ENCODE measurements at places on chromosomes 1 and 21.

- DNase-seq, result no peak
Observed at GRCh38 chr1:8754993-8755392, 62.4 kb downstream of the RERE start.

DNA sequence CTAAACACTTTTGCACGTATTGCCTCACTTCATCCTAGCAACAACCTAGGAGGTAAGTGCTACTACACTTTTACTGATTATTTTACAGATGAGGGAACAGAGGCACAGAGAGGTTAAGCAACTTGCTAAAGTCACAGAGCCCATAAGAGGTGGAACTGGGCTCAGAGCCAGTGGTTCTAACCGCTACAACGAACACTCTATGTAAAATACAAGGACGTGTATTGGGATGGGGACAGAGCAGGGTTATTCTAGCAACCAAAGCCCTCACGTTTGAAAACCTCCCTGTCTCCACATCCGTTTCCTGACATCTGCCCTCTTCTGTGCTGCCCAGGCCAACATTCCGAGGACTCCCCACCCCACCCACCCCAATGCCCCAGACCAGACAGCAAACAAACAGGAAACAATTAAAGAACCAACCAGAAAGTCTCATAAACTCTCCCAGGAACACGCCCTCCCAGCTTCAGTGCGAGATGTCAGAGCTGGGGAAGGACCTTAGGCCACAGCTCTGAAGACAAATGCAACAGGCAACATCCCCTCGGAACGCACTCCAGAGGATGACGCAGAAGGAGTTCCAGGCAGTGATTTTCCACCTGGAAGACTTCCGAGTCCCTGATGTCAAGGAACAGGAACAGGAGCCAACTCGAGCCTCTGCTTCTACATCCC, 41.1 kb downstream of the GLIS1 start:
- DNase-seq, result no peak

GRCh38 chr1:82161700-82162141, 361.0 kb downstream of the ADGRL2 start:
- no peak for DNase-seq

DNA sequence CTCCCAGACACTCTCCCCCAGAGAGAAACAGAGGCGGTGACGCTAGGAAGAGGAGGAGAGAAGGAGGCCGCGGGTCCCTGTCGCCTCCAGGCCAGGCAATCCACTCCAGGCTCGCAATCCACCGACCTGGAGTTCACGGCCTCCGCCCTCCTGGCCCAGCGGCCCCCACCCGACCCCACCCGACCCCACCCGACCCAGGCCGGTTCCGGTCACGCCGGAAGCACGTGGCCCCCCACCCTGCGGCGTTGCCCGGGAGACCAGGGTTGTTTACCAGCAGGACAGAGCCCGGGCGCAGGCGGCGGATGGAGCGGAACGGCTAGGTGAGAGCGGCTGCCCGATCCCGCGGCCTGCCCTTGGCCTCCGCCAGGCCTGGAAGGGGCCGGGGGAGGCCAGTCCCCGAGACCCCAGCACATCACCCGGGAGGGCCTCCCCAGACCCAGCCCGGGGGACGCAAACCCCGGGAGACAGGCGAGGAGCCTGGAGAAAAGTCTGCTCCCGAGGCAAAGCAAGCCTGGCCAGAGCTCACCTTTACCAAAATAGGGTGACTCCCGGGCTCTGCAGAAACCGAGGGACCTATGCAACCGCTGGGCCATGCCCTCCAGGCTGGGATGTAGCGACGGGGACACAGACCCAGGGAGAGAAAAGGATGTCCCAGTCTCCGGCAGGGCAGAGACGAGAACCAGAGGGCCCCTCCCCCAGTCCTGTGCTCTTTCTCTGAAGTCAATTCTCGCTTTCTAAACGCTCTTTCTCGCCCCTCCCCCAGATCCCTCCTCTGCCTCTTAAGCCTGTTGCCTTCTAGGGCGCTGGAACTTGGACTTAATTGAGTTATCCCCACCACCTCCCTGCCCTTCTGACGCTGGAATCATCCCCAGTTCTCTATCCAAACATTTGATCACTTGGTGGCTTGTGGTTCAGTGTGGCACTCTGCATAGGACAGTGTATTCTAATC, at the start of the genes PLA2G2C and UBXN10:
Gene PLA2G2C (minus strand): TSS at position 685 of the 949 bp plus-strand sequence. CDS start 9,155 bp downstream, outside the sequence.
Gene UBXN10 (plus strand): TSS at position 263 of the 949 bp plus-strand sequence. CDS start 4,466 bp downstream, outside the sequence.
- no peak for DNase-seq

GRCh38 chr1:20137055-20137454, 2.1 kb upstream of the PLA2G2F start:
- DNase-seq, result peak; percentile 41

DNA sequence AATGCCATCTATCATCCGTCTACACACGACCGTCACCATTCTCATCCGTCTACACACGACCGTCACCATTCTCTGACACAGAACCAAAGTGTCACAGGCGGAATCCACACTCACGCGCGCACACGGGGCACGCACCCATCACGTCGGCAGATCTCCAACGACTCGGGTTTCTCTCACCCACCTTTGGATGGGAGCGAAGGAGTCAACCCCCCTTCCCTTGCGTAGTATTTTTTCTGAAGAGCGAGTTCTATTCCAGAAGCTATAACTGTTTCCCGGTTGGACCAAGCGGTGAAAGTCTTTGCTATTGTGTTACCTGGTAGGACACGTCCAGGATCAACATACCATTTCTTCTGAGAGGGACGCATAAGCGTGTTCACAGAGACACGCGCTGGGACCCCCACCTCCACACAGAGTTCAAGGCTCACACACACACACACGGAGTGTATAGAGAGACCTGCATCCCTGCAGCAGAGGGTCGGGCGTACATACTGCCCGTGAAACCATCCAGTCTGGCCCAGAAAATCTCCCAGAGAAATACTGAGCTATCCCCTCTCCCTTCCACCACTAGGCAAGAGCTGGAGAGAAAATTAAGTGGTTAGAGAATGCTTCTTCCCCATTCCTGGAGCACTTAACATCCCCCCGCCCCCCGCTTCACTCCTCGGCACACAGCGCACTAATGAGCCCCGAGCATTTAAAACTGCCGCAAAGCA, 741 bp downstream of the DUSP10 start:
- DNase-seq, result no peak

DNA sequence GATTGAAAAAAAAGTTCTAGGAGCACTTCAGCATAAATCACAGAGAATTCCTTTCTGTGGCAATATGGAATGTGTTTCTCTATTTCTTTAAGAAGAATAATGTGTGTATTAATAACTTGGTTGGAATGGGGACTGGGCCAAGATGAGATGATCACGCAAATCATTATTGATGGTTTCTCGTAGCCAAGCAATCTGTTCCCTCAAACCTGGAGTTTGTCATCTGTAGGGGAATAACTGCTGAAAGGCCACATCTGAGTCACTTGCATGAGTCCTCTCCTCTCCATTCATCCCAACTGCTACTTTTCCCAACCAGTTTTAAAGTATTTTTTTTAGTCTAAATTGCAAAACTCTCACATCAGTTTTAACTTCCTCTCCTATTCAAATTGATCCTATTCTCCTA, 480.4 kb downstream of the PLPP3 start:
- no peak for DNase-seq

- no peak for DNase-seq
Observed at GRCh38 chr1:240031009-240031408, 60.7 kb upstream of the FMN2 start.

DNA sequence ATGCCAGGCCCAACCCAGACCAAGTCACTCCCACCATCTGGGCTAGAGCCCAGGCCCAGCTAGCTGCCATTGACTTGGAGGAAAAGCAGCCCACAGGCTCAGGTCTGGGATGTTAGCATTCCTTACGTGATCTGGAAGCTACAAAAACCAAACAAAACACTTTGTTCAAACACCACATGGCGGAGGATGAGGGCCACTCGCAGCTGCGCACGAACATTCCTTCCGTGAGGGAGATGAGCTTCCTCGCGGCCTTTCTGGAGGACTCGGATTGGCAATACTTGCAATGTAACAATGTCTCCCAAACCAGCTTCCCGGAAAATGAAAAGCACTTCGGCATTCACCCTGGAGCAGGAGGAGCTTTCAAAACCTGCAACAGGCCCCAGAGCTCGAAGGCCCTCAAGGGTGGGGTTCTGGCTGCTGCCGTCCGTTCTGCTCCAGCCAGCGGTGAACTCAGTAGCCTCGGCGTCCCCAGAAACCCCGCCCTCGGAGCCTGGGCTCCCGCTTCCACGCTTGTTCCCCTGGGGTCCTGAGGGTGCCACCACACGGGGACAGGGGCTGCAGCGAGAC, 40.5 kb downstream of the COL6A1 start:
- DNase-seq, result no peak

DNA sequence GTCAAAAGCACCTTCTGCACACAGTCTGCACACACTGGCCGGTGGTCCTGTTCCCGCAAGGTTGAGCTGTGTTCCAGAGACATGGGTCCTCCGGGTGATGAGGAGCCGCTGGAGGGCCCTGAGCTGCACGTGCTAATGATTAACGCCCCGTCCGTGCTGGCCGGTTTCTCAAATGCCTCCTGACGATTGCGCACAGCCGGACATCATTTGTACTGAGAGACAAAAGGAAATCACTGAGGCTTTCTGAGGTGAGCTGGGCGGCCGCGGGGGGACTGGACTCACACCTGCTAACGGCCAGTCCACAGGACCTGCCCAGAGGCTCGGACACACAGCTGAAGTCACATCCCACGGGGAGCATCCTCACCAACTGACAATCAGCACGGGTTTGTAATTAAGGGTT, 29.2 kb downstream of the POFUT2 start:
- no peak for DNase-seq

DNA sequence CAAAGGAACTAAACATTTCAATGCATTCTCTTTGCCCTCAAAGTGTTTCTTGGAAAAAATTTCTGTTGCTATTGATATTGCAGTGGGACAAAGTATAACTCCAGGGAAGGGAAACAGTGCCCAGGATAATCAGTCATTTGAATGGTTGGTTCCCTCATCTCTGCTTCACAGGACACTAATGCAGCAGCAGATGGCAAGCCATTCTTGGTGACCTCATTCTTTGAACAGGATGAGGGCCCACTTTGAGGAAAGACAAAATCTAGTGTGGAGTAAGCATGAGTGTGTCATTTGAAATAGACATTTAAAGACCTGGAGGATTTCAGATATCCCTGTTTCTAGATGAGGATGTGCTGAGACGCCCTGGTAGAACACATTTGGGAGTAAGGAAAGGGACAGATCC, 32.3 kb downstream of the CHRM3 start:
- no peak for DNase-seq

DNA sequence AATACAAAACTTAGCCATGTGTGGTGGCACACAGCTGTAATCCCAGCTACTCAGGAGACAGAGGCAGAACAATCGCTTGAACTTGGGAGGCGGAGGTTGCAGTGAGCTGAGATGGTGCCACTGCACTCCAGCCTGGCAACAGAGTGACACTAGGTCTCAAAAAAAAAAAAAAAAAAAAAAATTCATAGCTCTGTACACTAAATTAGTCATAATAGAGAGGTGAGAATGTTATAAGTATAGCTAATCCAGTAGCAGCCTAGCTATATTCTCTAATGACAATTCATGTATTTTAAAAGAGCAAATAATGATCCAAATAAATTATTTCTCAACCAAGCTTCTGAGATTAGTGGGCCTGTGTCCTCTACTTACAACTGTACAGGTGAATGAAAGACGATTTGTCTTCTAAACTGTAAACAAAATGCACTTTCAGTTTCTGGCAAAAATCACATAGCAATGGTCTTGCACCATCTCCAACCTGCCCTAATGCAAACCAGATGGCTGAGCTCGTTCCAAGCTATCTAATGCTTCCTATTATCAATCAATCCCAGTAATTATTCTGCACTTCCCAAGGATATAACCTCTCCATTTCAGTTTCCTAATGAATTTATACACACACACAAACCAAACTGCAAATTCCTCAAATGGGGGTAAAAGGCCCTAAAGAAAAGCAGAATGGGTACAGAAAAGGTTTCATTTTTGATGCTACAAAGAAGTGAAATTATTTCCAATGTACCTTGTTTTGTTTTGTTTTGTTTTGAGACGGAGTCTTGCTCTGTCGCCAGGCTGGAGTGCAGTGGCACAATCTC, 56.5 kb downstream of the GATAD2B start:
- no peak for DNase-seq

GRCh38 chr1:236657398-236657797, 28.9 kb upstream of the ACTN2 start:
- no peak for DNase-seq

DNA sequence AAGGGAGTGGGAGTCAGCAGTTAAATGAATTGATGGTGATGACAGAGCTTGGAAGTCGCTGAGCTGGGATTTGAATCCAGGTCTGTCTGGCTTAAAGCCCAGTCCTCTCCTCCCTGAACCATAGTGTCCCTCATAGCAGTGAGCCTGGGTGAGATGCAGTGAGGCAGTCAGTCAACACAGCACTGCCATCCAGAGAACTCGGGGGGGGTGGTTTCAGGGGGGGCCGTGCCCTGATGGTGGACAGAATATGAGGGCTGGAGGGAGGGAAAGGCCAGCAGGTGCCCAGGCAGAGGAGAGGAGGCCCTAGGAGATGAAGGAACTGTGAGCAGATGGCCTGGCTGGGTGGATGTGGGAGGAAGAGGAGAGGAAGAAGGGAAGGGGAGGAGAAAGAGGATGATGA, 405.6 kb downstream of the PTPRU start:
- DNase-seq, result no peak

DNA sequence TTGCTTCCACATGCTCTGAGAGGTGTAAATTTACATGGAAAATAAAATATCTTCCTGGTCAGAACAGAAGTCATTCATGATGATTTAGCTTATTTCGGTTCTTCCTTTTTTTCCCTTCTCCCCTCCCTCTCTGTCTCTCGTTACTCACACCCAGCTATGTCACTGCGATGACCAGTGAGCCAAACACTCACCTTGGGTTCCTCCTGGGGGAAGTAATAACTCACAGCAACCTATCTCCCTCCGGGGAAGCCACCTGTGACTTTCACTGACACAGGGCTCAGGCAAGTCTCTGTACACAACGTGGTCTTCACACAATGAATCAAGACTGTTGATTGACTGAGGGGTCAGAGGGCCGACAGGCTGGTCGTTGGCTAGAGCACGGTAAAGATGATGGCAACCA, 135.3 kb upstream of the VANGL1 start:
- DNase-seq, result no peak

GRCh38 chr1:76269155-76269554, 194.6 kb downstream of the ST6GALNAC3 start:
- DNase-seq, result no peak

DNA sequence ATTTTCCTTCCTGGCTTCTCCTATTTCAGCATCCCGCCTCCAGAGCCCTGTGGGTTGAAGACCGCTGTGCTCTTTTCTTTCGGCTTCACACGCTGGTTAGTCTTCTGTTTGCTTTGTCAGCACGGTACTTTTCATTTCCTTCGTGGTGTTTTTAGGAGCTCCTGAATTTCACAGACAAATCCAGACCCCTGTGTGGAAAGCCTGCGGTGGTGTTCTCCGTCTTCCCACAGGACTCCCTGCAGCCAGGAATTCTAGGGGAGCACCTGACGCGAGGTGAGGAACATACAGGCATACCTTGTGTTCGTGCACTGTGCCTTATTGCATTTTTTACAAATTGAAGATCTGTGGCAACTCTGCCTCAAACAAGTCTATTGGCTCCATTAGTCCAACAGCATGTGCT, 210.2 kb upstream of the MAP1LC3C start:
- no peak for DNase-seq

DNA sequence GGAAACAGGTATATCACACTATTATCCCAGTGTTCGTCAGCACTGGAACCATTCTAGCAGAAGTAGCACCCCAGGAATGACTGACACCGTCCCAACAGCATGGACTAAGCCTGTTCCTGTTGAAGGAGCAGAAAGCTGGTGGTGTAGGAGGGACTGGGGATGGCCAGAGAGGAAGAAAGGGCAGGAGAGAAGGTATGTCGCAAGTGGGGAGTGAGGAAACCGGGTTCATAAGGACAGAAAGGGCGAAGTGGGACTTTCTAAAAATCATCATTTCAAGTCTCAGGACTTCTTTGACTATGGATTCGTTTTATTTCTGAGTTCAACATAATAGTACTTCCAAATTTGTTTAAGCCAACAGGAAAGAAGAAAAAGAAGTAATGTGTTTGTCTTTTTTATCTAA, 19.7 kb upstream of the MX1 start:
- no peak for DNase-seq
